ENCODE measurements at places on chromosomes 4 and X.

GRCh38 chrX:155767876-155768769 is 113.0 kb upstream of the VAMP7 start:
- DNase-seq = no peak

DNA sequence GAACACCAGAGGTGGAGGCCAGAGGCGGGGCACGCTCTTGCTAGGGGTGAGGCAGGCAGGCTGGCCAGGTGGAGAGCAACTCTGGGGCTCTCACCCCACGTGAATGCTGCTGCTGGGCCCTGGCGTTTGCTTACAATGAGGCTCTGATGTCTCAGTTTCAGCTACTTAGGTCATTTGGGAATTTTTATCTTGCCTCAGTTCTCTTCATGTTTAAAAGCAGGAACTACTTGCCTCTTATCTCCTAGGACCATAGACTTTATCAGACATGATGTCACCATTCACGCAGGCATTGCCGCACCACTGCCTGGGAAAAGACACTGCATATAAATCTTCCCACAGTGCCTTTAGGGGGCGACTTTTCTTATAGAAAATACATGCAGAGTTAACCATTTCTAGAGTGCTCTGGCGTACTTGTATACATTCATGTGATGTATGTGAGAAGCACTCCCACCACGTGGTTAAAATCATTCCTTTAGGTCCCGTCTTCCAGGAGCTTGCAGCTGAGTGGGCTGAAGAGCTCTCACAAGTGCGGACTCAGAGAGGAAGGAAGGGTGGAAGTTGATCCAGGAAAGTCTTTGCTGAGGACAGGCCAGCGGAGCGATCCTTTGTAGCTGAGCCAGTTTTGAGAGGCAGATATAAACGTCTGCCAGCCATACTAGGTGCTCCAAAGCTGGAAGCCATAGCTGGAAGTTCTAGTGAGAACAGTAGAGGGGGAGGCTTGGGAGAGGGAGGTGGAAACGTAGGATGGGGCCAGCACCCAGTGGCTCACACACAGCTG is 84.3 kb upstream of the CLDN34 start:
- DNase-seq = no peak

GRCh38 chrX:68690936-68691501 is 43.6 kb downstream of the STARD8 start:
- no peak for DNase-seq

DNA sequence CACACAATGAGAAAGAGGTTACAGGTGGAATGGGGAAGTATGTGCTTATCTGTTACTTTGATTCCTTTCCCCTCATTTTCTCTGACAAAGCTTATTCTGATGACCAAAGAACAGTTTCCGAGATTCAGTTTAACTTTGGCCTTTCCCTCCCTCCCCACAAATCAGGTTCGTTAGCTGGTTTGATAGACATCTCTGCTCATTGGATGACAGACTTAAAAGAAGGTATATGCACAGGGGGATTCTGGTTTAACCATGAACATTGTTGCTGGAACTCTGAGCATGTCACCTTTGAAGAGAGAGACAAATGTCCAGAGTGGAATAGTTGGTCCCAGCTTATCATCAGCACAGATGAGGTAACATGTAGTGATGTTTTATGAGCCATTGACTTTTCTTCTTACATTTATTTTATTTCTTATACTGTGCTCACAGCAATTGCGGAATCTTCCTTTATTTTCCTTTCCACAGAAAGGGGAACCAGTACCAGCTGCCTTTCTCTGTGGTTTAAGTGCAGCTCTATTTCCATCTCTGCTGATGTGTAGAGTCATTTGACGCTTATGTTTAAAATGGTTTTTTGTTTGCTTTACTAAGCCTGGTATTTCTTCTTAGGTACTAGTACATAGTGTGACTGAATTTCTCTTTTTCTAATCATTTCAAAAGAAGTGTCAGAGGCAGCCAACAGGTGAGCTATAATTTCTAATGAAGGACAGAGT is 125.0 kb downstream of the AKAP4 start:
- DNase-seq = no peak

GRCh38 chr4:47531241-47531953 is 46.3 kb downstream of the ATP10D start:
- no peak for DNase-seq

DNA sequence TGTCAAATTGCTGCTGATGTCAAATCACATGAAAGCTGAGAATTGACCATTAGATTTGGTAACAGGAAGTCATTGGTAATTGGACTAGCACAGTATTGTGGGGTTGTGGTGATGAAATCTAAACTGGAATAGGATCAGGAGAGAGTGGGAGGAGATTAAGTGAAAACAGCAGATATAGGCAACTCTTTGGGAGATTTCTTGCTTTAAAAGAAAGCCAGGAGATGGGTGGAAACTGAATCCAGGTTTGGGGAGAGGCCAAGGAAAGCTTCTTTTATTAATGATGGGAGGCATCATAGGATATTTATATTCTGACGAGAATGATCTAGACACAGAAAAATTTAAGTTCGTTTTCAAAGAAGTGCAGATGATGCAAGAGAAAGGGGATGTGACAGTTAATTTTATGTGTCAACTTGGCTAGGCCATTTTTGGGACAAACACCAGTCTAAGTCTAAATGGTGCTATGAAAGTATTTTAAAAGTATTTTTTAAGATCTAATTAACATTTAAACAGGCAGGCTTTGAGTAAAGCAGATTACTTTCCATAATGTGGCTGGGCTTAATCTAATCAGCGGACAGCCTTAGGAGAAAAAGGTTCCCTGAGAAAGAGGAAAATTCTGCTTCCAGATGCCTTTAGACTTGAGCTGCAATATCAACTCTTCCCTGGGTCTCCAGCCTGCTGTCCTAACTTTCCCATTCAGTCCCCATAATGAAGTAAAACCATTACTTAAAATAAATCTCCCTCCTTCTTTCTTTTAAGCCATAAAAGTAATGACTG is 24.7 kb downstream of the SEC24D start:
- no peak for DNase-seq

GRCh38 chrX:153608376-153608775 is 9.4 kb upstream of the CCNQ start:
- no peak for DNase-seq

DNA sequence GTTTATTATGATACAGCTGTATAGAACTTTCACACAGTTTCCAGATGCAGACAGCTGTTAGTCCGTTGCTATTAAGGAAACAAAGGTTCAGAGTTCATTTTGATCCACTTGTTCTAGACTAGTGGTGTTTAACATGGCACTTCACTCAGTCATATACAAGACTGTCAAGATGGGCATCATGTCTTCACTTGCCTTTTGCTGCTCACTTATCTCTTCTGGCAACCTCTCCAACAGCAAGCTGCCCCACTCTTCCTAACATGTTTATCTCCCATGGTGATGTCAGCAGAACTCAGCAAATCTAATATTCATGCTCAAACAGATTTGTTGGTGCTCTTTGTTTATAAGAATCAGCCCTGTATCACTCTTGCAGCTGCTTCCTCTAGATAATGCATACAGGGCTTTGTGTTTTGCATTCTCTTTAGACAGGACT is 236.2 kb upstream of the HAND2 start:
- no peak for DNase-seq

DNA sequence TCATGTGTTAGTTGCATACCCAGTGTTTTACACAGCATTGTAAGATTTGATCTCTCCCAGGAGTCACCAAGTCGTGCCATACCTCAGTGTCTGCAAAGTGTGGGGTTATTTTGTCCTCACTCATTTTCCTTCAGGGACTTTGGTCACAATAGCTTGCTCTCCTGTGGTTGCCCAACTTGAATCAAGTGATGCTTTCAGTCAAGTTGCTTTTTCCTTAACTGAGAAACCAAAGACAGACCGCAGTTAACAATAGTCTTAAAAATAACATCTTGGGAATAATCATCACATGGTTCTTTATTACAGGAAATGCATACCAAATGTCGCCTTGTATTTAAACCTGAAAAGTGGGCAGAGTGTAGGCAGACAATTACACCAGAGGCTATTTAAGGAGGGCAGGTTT is 44.5 kb upstream of the NDP start:
- no peak for DNase-seq

DNA sequence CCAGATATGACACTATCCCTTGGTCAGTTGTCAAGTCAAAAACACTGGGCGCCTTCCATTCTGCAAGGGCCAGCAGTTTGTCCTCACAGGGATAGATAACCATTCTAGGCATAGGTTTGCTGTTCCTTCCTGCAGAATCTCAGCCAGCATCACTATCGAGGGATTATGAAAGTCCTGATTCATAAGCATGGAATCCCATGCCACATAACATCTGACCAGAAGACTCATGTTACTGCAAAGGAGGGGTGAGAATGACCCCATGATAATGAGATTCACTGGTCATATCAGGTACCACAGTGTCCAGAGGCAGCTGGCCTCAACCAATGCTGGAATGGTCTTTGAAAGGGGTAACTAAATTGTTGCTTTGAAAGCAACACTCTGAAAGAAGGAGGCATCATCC is 84.7 kb downstream of the OTC start:
- no peak for DNase-seq

DNA sequence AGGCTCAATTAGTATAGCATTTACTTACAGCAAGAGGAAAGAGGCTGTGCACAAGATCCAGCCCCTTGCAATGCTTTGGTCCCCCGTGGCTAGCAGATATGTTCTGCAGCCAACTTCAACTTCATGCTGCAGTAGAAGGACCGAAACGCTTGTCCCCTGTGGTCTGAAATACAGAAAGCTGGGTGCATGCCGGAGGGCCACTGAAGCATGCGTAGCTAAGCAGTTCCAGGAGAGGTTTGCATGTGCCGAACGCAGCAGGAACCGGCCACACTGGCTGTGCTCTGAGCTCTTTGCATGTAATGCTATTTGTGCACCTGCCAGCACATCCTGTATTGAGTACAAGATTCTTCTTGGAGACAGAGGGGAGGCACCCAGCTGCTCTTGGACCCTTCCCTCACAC is 35.8 kb upstream of the SHISA3 start:
- no peak for DNase-seq

- no peak for DNase-seq
Observed at GRCh38 chrX:13695601-13696115, 6.7 kb downstream of the RAB9A start.

DNA sequence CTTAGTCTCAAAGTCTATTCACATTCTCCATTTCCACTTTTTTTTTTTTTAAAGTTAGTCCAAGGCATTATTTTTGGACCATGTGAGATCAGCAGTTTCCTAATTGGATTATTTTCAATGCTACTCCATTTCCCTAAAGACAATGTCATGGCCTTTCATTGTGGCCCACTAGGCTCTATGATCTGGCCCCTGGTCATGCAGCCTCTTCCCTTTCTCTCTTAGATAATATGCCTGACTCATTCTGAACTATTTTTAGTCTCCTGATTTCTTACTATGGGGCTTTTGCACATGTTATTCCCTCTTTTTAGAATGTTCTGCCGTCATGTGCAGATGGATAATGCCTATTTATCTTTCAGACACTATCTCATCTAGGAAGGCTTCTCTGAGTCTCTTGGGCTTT is 157.3 kb downstream of the TMA16 start:
- DNase-seq = no peak

- peak; percentile 71 for DNase-seq
Observed at GRCh38 chr4:56434599-56435139, 746 bp downstream of the PPAT start.

- DNase-seq = no peak
Observed at GRCh38 chr4:163175971-163176958, 9.6 kb upstream of the NAF1 start.

GRCh38 chrX:13023567-13023966 is 20.9 kb downstream of the FAM9C start:
- no peak for DNase-seq

DNA sequence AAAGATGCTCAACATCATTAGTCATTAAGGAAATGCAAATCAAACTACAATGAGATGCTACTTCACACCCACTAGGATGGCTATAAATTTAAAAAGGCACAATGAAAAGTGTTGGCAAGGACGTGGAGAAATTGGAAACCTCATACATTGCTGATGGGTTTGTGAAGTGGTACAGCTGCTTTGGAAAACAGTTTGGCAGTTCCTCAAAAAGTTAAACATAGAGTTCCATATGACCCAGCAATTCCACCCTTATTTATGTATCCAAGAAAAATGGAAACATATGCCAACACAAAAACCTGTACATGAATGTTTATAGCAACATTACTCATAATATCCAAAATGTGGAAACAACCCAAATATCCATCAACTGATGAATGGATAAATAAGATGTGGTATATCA is 101.3 kb upstream of the MAGEB10 start:
- DNase-seq = no peak

DNA sequence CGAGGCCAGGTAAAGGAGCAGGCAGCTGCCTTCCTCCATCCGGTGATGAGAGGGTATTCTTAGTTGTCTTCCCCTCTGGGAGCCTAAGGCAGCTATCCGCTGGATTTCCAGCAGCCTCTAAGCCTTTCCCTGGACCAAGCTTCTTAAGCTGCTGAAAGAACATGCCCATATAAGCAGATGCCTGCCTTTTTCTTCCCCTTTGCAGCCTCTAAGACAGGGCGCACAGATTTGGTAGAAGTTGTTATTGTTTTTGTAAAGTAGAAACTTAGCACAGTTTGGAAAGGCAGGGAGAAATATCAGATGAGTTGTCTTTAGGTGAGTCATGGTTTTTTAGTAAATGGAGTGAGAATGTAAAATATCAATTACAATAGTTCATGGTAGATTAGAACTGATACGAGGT is 210.8 kb downstream of the ARHGAP10 start:
- no peak for DNase-seq

- DNase-seq = no peak
Observed at GRCh38 chr4:48331577-48332330, 9.6 kb upstream of the SLAIN2 start.

GRCh38 chr4:152369902-152370295 is 166.0 kb downstream of the FBXW7 start:
- DNase-seq = no peak

DNA sequence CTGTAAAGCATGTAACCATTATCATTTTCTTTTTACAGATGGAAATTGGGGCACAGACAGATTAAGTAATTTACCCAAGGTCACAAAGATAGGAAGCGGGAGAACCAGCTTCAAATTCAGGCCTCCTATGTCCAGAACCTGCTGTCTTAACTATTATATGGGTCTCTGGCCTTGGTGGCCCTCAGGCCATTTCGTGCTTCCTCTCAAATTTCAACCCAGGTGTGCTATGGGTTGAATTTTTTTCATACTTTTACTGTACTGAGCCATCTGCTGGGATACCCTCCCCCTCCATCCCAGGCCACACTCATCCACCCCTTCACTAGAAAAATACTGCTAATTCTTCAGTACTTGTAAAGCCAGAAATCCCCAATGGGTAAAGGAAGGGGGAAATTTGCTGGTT is 42.3 kb downstream of the KLF3 start:
- DNase-seq = no peak

DNA sequence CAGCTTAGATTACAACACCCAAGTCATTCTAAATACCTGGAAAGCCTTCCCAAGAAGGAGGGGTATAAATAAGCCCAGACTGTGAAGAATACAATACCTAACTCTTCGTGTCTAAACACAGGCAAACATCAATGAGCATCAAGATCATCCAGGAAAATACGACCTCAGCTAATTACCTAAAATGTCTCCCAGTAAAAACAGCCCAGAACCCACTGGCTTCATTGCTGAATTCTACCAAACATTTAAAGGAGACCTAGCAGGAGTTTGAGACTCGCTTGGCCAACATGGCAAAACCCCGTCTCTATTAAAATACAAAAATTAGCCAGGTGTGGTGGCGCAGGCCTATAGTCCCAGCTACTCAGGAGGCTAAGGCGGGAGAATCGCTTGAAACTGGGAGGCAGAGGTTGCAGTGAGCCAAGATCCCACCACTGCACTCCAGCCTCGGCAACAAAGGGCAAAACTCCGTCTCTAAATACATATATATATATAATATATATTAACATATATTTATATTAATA is 19.1 kb upstream of the HSFX4 start:
- DNase-seq = no peak

Data from COR-L47 (cell line).